Natural killer cell (primary cell): ENCODE measurements at places on chromosomes 5 and 9. TPM values are rescaled to one million over a fixed set of nuclear protein-coding genes. Genes with fewer than 3 reads are reported as not detected.

DNA sequence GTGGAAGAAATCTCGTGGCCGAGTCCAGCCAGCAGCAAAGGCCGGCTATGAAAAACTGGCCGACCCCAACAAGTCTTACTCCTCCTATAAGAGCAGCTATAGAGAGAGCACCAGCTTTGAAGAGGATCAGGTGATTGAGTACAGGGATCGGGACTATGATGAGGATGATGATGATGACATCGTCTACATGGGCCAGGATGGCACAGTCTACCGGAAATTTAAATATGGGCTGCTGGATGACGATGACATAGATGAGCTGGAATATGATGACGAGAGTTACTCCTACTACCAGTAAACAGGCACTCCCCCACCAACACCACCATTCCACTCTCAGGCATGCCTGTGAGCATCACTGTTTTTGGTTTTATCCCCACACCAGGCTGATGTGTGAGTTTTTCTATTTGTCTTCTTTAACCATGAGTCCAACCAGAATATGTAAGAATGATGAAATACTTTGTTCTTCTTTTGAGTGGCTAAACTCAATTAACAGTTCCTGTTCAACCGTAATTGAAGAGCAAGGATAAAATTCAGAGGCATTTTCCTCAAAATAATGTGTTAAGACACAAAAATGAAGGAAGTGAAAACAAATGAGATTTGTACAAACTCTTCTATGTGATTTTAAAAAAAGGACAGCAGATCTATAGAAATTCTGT is 35.5 kb downstream of the RFK start:
- DNase-seq, result no peak
- H3K27me3 ChIP-seq, result no peaks in the 10 kb centered on the region
- H3K4me1 ChIP-seq, result no peaks in the 10 kb centered on the region
- H3K36me3 ChIP-seq, result no peaks in the 10 kb centered on the region
- H3K4me3 ChIP-seq, result no peak overlapping the region
- no peak overlapping the region for H3K27ac ChIP-seq

DNA sequence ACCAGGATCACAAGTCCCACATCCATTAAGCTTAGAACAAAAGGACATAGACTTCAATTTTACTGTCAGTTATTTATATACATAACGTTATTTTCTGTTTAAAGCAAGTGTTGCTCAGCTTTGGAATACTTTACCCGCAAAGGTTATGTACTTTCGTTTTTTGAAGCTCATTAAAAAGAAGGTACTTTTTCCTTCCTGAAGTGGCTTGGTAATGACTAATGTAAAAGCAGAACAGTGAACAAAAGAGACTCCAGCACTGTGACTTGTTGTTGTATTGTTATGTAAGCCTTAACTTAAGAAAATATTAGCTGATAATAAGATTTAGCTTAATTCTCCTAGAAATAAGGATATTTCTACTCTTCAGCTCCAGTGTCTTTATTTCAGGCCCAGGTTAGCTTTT is 97.3 kb upstream of the SLCO6A1 start:
- DNase-seq, result no peak
- no peaks in the 10 kb centered on the region for H3K27me3 ChIP-seq
- no peaks in the 10 kb centered on the region for H3K4me1 ChIP-seq
- no peak overlapping the region for H3K27ac ChIP-seq

DNA sequence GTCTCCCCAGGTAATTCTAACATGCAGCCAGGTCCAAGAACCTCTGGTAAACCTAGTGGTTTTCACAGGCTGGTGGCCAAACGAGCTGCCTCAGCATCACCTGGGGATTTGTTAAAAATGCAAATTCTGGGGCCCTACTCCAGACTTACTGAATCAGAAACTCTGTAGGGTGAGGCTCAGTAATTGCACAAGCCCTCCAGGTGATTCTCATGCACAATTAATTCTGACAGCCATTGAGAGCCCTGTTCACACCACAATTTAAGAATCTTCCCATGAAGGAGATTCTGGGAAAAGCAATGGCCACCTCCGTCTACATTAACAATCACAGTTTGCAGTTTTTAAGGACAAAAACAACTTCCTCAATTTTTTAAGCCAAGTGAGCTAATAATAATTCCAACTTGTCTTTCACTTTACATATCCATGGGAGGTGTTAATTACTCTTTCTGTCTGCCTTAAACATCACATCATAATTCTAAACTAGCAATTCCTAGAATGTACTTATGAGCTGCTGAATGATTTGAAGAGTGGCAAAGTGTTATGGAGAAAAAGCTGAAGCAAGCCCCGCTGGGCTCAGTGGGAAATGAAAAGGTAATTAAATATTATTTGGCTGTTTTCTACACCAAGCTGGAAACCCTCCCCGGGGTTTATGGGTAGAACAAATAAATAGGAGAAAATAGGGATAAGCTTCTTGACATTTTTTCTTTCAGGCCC is 70.0 kb downstream of the GLDC start:
- H3K27ac ChIP-seq, result no peak overlapping the region
- H3K36me3 ChIP-seq, result no peaks in the 10 kb centered on the region
- no peaks in the 10 kb centered on the region for H3K27me3 ChIP-seq
- H3K4me1 ChIP-seq, result no peaks in the 10 kb centered on the region

DNA sequence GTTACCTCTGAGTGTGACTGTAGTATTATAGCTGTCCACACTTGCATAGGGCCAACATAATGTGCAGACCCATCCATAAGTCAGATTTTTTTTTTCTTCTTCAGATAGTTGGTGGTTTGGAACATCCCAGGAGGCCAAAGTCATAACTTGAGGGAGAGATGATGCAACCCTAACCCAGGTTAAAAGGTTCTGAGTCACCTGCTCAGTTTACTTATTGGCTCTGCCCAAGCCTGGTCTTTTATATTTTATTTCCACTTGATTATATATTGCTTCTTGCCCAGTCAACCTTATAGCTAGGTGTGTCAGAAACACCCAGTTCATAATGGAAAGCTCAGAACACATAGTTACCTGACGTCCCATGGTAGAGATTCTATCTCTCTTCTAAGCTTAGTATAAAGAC is 113.1 kb upstream of the PCSK1 start:
- peaks cover 3% of the 10 kb centered on the region for H3K27me3 ChIP-seq
- H3K36me3 ChIP-seq, result no peaks in the 10 kb centered on the region
- no peak for DNase-seq
- H3K27ac ChIP-seq, result no peak overlapping the region
- H3K4me3 ChIP-seq, result no peak overlapping the region

GRCh38 chr5:100708645-100709171 is 173.5 kb downstream of the FAM174A start:
- no peak overlapping the region for H3K27ac ChIP-seq
- H3K36me3 ChIP-seq, result no peaks in the 10 kb centered on the region
- DNase-seq, result no peak
- H3K4me3 ChIP-seq, result no peak overlapping the region

GRCh38 chr5:15902066-15902465 is 277.5 kb downstream of the MARCHF11 start:
- H3K4me3 ChIP-seq, result no peak overlapping the region
- H3K4me1 ChIP-seq, result no peaks in the 10 kb centered on the region
- DNase-seq, result no peak
- no peak overlapping the region for H3K27ac ChIP-seq
- H3K27me3 ChIP-seq, result no peaks in the 10 kb centered on the region

DNA sequence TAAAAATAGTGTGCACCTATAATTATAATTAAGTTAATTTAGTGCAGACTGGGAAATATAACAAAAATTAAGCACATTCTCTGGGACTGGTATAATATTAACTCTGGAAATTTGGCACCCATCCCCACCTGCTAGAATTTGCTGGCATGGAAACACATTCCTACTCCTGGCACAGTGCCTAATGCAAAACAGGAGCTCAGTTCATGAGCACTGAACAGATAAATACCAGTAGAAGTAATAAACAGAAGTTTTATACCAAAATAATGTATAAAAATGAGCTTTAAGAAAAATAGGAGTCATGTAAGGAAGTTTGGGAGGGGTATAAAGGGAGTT is 23.7 kb upstream of the NPR3 start:
- DNase-seq, result no peak
- no peaks in the 10 kb centered on the region for H3K4me1 ChIP-seq
- H3K27me3 ChIP-seq, result no peaks in the 10 kb centered on the region
- H3K4me3 ChIP-seq, result no peak overlapping the region

DNA sequence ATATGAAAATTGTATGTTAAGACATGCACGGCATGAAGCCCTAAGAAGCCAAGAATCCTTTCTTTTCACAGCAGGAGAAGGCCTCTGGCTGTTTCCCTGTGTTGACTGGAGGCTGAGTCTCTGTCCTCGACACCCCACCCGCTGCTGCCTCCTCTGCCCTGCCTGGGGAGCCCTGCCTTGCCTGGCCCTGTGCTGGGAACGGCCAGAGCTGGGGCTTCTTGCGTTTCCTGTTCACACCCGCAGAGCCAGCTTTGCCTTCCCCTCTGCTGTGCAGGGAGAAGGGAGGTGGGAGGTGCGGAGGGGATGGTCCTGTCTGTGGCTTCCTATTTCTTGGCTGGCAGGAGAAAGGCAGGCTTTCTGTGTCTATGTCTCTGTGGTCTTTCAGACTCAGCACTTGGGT is 6.9 kb upstream of the GMCL2 start:
- DNase-seq, result no peak
- no peak overlapping the region for H3K4me3 ChIP-seq
- no peaks in the 10 kb centered on the region for H3K27me3 ChIP-seq
- H3K27ac ChIP-seq, result peak overlapping the region; percentile 35

Gene PCDHGB7
- total RNA-seq, result 0.68 TPM

Gene LCNL1
- 4.9 TPM for total RNA-seq

Gene SLCO6A1
- total RNA-seq, result not detected

DNA sequence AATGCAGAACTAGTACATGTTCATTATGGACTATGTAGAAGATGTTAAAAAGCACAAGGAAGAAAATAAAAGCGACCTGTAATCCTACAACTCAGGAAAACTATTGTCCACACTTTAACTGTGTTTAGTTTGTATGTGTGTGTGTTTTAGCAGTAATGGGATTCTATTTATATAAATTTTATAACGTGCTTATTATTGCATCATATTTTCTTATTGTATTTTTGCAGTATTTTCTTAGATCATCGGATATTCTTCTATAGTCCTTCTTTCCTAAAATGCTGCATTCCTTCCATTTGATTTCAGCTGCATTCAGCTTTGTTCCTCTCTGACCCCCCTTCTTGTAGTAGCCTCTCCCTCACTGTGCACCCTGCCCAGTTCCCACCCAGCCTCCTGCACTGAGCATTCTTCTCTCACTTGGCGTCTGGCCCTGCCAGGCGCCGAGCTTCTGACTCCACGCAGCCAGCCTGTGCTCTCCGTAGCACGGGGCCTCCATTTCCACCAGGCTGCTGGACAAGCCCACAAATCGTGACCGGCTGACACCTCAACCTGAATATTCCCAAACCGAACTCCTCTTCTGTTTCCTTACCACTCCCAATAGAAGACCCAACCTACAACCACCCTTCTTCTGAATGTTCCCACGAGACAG is 39.9 kb downstream of the MVB12B start:
- no peak overlapping the region for H3K4me3 ChIP-seq
- no peak overlapping the region for H3K27ac ChIP-seq
- H3K27me3 ChIP-seq, result no peaks in the 10 kb centered on the region
- H3K36me3 ChIP-seq, result no peaks in the 10 kb centered on the region
- no peak for DNase-seq
- no peaks in the 10 kb centered on the region for H3K4me1 ChIP-seq

Gene NTNG2
- total RNA-seq, result 67.2 TPM

- H3K27ac ChIP-seq, result no peak overlapping the region
- H3K27me3 ChIP-seq, result no peaks in the 10 kb centered on the region
- no peak for DNase-seq
- no peaks in the 10 kb centered on the region for H3K4me1 ChIP-seq
- no peak overlapping the region for H3K4me3 ChIP-seq
Measured at GRCh38 chr5:137315534-137316345, 183.4 kb downstream of the SPOCK1 start.

- H3K27me3 ChIP-seq, result no peaks in the 10 kb centered on the region
- DNase-seq, result no peak
- H3K27ac ChIP-seq, result no peak overlapping the region
Measured at GRCh38 chr9:99049228-99049627, 55.7 kb upstream of the TGFBR1 start.

GRCh38 chr9:110114859-110115201 is 93.1 kb downstream of the C9orf152 start:
- no peak overlapping the region for H3K27ac ChIP-seq
- H3K4me1 ChIP-seq, result no peaks in the 10 kb centered on the region

GRCh38 chr9:84137968-84138367 is 157.4 kb downstream of the RMI1 start:
- H3K4me1 ChIP-seq, result peaks cover 8% of the 10 kb centered on the region
- no peak overlapping the region for H3K4me3 ChIP-seq

Gene SPATA31C2
- not detected for total RNA-seq

DNA sequence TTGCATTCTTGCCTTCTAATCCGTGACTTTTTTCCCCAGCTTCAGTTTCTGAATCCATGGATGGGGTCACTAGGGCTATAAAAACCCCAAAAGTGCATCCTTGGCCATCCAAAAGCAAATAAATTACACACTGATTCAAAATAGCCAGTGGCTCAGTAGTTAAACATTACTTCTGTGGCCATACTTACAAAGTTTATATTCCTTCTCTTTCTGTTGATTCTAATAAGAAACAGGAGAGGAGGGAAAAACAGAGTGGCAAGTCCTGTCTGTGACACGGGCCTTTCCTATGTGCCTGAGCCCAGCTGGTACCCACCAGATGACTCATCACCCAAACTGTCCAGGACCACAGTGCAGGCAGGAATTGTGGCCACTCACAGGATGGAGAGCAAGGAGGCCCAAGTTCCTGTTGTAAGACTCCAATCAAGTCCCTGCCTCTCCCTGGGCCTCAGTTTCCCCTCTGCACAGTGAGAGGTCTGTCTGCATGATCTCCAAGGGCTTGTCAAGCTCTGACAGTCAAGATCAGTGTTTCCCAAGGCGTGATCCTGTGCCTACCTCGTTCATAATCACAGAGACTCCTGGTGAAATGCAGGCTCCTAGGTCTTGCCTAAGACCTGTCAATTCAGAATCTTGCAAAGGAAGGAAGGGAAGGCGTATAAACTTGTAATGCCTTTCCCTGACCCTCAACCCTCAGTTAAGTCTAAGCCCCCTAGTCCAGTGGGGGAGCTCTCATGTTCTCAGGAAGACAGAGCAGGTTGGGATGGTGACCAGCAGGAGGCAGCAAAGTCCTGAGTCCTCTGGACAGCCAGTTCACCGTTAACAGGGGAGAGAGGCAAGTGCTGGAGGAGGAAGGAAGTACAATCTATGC is 29.5 kb downstream of the TNIP1 start:
- H3K36me3 ChIP-seq, result peaks cover 84% of the 10 kb centered on the region
- DNase-seq, result peak; percentile 86
- H3K4me3 ChIP-seq, result no peak overlapping the region
- no peak overlapping the region for H3K27ac ChIP-seq
- H3K27me3 ChIP-seq, result no peaks in the 10 kb centered on the region
- peaks cover 8% of the 10 kb centered on the region for H3K4me1 ChIP-seq

Gene BHMT2
- not detected for total RNA-seq

Gene IFNA21
- not detected for total RNA-seq

Gene WDR31
- 0.55 TPM for total RNA-seq

GRCh38 chr9:124210697-124211096 is 47.1 kb upstream of the NEK6 start:
- DNase-seq, result no peak
- no peak overlapping the region for H3K27ac ChIP-seq
- no peaks in the 10 kb centered on the region for H3K27me3 ChIP-seq
- peaks cover 65% of the 10 kb centered on the region for H3K4me1 ChIP-seq
- H3K36me3 ChIP-seq, result no peaks in the 10 kb centered on the region
